ENCODE measurements at places on chromosomes 1 and 21. TPM values are rescaled to one million over a fixed set of nuclear protein-coding genes. Genes with fewer than 3 reads are reported as not detected.

DNA sequence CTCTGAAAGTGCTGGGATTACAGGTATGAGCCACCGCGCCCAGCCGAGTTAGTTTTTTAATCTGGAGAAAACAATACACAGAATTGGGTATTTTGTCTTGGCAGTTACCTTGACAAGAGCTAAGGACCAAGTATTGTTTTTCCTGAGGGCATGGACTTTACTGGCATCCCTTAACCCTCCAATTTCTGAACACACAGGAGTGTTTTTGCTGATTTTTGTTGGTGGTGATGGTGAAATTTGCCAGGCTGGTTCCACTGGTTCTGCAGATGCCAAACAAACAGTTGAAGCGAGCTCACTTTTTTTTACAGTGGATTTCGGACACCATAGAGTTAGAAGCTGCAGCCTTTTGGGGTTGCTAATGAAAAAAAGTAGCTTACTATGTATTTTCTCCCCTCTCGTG, 37.2 kb upstream of the SH3D21 start:
- H3K4me3 ChIP-seq, result no peak overlapping the region
- no peaks in the 10 kb centered on the region for H3K36me3 ChIP-seq
- H3K27ac ChIP-seq, result no peak overlapping the region
- H3K27me3 ChIP-seq, result no peaks in the 10 kb centered on the region

GRCh38 chr1:210415846-210416448, 87.2 kb downstream of the HHAT start:
- H3K4me3 ChIP-seq, result no peak overlapping the region
- H3K27me3 ChIP-seq, result no peaks in the 10 kb centered on the region
- H3K27ac ChIP-seq, result no peak overlapping the region

Gene PALMD
- polyA plus RNA-seq, result 20.3 TPM

Gene OR2T2
- polyA plus RNA-seq, result not detected

- no peaks in the 10 kb centered on the region for H3K36me3 ChIP-seq
- H3K4me3 ChIP-seq, result no peak overlapping the region
- H3K4me1 ChIP-seq, result no peaks in the 10 kb centered on the region
- DNase-seq, result no peak
- no peaks in the 10 kb centered on the region for H3K27me3 ChIP-seq
Measured at GRCh38 chr1:157399984-157400382, 152.3 kb downstream of the FCRL5 start.

Data from ovary (tissue), 10 donors.